ENCODE measurements at places on chromosomes 2 and 18.
A peak's percentile ranks its signal among the peaks of the same experiment; 100 is the strongest.

GRCh38 chr2:190635781-190636180 is 13.1 kb upstream of the NAB1 start:
- DNase-seq, result no peak

GRCh38 chr2:11412449-11412810 is 53.5 kb downstream of the E2F6 start:
- no peak for DNase-seq

DNA sequence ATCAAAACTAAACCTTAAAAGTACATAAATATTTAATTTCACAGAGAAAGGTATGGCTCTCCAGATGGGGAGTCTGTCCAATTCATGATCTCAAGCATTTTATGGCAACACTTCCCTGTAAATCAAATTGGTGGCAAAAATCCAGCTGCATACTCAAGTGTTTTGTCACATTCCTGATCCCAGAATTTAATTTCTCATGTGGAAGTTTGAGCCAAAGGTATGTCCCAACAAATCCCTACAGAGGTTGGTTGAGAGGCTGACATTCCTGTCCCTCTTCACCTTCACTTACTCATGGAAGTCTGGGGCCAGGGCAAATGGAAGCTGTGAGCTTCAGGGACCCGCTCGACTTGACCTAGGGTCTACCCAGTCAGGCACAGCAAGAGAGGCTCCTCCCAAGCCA is 17.7 kb downstream of the KLF7 start:
- DNase-seq, result no peak

DNA sequence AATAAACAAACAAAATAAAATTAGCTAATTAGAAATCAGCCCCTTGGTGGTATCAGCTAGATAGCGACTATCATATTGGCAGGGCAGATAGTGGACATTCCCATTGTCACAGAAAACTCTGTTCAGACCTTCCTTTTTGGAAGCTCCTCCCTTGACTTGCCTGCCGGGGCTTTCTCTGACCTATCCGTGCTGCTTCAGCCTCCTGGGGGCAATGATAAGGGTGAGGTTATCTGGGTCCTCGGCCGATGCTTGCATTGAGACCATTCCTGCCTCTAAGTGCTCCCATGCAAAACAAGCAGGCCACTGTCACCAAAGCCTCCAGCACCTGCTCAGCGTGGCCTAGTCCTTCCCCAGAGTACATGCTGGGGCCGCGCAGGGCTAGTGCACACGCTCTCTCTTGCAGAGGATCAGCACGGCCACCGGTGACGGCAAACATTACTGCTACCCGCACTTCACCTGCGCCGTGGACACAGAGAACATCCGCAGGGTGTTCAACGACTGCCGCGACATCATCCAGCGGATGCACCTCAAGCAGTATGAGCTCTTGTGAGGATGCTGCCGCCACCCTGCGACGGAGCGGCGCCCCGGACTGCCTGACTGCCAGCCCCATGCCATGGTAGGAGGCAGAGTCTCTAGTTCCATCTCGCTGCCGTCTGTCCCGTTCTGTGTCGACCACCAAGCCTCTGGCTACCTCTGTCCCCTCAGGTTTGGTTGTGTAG is 27.4 kb downstream of the MPPE1 start:
- no peak for DNase-seq

DNA sequence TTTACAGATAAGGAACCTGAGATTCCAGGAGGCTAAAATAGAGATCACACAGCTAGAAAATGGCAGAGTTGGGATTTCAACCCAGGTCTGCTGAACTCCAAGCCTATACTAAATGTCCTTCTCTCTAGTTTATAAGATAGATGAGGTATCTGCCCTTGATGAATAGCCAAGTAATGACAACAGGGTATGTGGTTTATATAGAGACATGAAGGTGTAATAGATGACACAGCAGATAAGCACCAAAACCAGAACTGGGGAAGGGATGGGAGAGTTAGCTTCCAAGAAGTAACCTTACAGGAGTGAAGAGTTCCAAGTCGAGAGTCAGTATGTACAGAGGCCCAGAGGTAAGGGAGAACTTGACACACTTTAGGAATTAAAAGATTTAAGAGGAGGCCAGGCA is 104.7 kb upstream of the UBXN4 start:
- no peak for DNase-seq

- DNase-seq, result no peak
Measured at GRCh38 chr18:56576826-56577573, 61.4 kb downstream of the TXNL1 start.

DNA sequence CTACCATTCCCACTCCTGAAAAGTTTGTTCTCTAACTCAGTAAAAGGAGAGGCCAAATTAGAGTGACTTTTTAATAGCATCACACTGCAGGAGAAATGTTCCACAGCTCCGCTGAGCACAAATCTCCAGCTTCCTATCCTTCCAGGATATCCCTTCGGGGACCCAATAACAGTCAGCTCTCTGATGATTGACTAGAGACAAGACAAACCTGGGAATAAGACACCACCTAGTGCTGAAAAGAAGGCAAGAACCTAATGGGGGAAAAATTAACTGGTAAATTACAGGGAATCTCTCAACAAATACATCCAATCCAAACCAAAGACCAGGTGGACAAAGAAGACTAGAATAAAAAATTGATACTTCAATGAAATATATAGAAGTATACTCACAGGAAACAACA is 977.1 kb upstream of the SOX11 start:
- DNase-seq, result peak; percentile 13

DNA sequence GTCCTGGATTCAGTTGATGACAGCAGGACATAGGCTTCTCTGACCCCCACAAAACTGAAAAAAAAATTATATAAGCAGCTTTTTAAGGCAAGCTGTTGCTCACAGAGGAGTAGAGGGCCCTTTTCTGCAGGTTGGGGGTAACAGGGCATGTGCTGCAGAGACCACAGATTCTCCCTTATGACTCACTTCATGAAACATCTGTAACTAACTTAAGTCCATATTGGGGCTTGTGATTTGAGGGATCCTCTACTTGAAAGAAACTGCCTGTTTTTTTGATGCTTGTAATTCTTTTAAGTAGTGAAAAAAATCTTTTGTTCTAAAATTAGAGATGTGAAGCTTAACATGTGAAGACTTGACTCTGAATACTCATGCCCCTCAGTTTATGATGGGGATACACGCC is 33.4 kb downstream of the XRCC5 start:
- no peak for DNase-seq

DNA sequence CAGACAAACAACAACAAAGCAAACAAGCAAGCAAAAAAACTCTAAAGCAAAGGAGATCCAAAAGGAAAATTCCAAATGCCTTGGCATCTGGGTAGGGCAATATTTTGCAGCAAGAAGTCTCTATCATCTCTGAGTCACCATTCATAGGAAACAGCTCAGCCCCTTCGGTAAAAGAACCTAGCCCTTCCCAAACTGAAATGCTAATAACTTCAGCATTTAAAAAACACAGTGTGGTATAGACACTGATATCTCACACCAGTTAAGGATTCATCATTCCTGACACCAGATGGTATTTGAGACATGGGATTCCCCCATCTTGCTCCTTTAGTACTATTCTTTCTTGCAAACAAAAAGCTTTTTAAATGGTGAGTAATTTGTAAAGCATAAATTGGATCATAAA is 491.8 kb downstream of the TXNL1 start:
- DNase-seq, result no peak

DNA sequence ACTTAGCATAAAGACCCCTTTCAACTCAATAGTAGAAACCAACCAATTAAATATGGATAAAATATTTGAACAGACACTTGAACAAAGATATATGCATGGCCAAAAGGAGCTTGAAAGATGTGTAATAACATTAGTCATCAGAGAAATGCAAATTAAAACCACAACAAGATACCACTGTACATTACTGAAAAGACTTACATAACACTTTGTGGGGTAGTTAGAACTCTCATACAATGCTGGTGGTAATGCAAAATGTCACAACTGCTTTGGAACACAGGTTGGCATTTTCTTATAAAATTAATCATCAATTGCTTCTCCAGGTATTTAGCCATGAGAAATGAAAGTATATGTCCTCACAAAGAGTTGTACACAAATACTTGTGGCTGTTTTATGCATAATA is 60.7 kb downstream of the TTC27 start:
- DNase-seq, result no peak

DNA sequence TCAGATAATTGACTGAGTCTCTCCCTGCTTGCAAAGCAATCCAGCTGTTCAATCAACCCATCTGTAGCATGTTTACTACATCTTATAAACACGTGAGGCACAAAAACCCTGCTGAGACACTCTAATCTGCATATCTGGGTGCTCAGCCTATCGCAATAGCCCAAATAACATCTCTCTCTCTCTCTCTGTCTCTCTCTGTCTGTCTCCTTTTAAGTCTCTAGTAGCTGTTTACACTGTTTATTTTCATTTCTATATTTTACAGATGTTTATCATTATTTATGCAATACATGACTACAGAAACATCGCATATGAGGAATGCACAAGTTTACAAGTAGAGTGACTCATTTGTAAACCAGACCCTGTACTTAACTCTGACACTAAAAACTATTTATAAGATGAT is 422.1 kb upstream of the DSEL start:
- DNase-seq, result no peak

DNA sequence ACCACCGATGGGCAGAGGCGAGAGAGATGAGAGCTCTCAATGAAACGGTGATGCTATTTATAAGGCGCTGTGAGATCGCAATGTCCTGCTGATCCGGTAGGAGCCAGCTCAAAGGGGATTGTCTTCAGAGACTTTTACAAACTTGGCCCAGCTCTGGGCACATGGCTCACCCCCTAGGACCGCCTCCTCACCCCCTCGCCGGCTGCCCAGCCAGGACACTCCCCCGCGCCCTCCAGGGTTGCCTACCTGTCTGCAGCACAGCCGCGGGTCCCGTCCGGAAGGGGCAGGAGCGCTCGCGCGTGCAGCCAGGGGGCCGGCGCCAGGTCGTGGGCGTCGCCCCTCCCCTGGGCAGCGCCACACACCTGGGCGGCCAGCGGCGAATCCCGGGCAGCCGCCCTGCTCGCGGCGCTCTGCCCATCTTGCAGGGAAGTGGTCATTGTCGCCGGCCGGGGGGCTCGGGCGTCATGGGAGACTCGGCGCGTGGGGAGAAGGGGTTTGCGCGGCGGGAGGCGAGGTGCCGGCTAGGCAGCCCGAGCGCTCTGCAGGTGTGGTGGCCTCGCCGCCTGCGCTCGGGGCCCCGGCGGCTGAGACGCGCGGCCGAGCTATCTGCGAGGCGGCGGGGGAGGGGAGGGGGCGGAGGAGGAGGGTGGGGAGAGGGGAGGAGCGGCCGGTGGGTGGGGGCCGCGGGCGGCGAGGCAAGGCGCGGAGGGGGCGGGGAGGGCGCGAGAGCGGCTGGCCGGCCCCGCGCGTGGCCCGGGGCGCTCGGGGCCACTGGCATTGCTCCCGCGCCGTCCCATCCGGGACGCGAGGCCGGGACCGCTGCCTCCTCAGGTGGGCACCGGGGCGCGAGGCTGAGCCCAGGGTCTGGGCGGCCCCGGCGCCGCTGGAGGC is at the start of gene GRB14:
GRB14 (minus strand) TSS at position 610 of the 891 bp plus-strand sequence; CDS start at position 437, 173 bp downstream.
- peak; percentile 9 for DNase-seq

GRCh38 chr18:64807560-64807959 is 658.7 kb upstream of the LINC00305 start:
- DNase-seq, result peak; percentile 71

- no peak for DNase-seq
Measured at GRCh38 chr2:158486150-158486969, 29.6 kb downstream of the PKP4 start.

GRCh38 chr2:124339709-124340108 is 314.6 kb downstream of the CNTNAP5 start:
- DNase-seq, result no peak

- DNase-seq, result no peak
Measured at GRCh38 chr2:168424112-168424951, 31.7 kb upstream of the CERS6 start.

DNA sequence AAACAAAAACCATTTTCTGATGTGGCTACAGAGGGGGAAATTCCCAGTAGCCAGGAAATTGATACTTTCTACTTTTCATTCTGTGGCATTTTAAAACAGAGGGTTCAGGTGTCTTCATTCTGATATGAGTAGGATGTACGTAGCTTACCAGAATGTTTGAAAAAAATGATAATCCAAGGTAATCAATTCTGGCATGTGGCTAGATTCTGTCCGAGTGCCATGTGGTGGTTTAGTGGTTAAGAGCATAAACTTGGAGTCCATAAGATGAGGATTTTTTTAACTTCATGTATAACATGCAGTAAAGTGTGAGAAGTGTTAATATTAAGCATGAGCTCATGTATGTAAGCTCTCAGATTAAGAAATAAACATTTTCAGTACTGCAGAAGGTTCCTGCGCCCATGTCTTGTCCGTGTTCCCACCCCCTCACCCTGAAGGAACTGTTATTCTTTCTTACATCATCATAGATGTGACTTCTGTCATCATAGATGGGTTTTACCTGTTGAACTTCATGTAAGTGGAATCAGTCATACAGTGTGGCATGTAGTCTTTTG is 4.5 kb downstream of the B3GNT2 start:
- DNase-seq, result no peak

- no peak for DNase-seq
Measured at GRCh38 chr2:232860593-232861241, 9.3 kb upstream of the SNORC start.

DNA sequence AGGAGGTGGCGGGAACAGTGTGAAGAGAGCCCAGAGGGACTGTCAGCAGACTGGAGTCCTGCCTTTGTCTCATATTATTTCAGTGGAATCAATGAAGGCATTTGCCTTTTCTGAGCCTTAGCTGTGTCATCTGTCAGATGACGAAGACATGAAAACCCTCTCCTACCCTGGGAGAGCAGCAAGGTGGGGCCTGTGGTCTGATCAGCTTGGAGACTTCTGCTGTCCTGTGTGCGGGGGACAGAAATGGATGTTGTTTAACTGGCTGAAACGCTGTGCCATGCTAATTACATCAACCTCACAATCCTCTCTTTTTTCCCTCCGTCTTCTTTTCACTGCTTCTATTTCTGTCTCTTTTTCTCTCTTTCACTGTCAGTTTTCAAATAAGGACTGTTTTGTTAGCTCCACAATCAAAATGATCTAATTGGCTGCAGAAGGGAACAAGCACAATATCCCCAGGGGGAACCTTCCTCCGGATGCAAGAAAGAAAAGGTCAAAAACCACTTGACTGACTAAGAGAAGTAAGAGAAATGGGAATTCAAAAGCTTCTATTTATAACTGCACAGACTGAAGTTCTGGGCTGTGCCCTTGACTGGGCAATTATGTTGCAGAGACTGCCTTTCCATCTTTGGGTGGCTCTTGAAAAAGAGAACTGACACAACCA is 340.1 kb downstream of the CLIP4 start:
- no peak for DNase-seq

DNA sequence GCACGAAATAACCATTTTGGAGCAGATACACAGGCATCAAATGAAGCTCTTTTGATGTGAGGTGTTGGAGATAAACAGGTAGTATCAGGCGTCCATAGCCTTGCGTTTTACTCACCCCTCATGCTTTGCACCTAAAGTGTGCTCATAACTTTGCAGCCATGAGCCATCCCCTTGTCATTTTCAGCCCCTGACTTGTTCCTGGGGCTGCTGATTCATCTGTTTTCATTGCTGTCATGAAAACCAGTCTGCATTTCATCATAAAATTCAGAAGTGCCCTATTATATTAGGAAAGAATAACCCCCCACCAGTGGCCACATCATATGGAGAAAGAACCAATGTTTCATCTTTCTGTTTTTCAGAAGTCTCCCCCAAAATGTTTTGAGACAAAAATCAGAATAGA is 329.7 kb upstream of the NRP2 start:
- DNase-seq, result no peak

GRCh38 chr2:187168720-187169713 is 279.0 kb downstream of the CALCRL start:
- DNase-seq, result no peak

GRCh38 chr18:36130883-36131653 is 1.4 kb downstream of the ELP2 start:
- DNase-seq, result no peak

GRCh38 chr2:215527736-215528135 is 91.9 kb upstream of the FN1 start:
- DNase-seq, result no peak

Data from NCI-H1694 treated with DMSO at 0.1 percent for 48 hours (cell line).